ENCODE measurements at places on chromosomes 12 and 14.
A peak's percentile ranks its signal among the peaks of the same experiment; 100 is the strongest.

DNA sequence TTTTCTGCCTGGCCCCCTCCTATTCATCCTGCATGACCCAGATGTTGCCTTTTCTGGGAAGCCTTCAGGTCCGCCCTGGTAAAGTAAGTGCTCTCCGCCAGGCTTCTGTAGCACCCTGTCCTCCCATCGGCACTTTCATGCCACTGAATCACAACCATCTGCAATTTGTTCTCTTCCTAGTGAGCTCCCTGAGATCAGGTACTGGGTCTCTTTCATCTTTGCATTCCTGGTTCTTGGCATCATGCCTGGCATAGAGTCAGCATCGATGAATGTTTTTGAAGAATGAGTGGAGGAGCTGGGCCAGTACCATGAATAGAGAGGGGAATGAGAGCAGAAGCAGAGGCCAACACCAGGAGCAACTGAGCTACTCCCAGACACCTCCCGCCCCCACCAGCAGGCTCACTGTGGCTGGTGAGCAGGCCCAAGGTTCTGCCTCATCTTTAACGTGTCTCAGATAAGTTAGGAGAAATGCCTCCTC, 13.1 kb downstream of the ZDHHC22 start:
- DNase-seq, result no peak

DNA sequence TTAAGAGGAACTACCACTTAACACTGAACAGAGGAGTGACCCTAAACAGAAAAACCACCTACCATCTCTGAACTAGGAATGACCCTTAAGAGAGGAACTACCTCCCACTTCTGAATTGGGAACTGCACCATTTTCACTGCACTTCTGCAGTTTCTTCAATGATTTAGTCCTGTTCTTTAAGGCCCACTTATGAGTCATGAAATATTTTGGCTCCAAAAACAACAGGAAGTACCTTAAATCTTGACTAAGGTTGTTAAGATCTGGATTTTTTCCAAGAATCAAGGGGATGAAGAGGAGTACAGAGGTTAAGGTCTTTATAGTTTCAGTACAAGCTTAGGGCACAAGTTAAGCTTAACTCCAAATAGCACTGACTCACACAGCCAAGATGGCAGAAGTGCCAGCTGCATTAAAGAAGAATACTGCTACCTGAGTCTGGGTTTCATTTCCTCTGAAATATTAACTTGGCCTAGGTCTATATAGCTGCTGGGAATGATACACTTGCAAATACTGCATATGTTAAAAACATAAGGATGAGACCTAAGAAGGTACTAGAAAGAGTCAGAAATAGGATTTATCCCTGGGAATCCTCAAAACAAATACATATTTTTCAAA, 4.2 kb downstream of the NPC2 start:
- no peak for DNase-seq

- no peak for DNase-seq
These were observed 8.0 kb downstream of the SYT10 start for GRCh38 chr12:33431648-33432047.

- DNase-seq, result no peak
These were observed 133.4 kb downstream of the SLC6A15 start for GRCh38 chr12:84779169-84779568.

DNA sequence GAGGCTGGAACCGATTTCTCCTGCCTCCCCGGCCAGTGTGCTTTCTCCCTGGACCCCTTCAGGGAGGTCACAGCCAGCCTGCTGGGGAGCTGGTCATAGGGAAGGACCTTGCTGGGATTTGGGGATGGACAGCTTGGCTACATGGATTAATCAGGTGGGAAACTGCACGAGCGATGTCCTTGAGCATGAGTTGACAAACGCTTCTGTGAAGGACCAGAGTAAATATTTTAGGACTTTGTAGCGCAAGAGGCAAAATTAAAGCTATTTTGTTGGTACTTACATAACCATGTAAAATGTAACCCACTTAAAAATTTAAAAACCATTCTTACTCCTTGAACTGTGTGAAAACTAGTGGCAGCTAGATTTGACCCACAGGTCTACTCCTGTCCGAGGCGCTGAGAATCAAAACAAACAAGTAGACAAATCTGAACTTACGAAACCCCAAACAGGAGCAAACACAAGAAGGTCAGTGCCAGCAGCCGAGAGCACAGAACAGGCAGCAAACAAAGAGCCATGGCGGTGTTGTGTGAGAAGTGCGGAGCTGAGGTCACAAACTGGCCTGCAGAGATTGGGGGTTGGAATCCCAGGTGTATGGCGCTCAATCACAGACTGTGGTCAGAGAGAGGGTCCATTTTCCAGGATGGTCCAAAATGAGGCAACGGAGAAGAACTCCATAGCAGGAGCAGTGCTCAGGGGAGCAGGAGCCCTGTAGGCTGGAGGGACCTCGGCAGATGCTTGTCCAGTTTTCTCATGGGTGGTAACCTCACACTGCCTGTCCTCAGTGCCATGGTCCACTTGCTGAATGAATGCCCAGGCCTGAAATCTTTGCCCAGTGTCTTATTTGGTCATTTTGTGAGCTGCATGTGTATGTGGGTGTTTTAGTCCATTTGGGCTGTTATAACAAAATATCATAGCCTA, 79.2 kb upstream of the CLMN start:
- no peak for DNase-seq

DNA sequence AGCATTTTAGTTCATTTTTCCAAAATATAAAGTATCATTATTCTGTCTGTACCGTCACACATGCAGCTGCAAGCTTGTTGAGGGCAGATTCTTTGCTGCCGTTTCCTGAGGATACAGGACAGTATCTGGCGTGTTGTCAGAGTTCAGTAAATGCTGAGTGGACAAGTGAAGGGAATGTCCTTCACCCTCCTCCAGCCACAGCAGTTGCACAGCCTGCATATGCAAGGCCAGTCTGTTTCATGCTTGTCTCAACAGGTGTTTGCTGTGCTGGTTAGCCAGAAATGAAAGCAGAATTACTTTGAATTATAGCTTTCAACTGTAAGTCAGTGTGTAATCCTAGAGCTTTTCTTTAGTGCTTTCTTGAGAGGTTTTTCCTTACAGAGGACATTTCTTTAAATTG, 36.5 kb downstream of the TDP1 start:
- no peak for DNase-seq

- DNase-seq, result no peak
These were observed 35.5 kb upstream of the ATF1 start for GRCh38 chr12:50728417-50728816.

- no peak for DNase-seq
These were observed 2.8 kb downstream of the PIANP start for GRCh38 chr12:6697584-6698351.

DNA sequence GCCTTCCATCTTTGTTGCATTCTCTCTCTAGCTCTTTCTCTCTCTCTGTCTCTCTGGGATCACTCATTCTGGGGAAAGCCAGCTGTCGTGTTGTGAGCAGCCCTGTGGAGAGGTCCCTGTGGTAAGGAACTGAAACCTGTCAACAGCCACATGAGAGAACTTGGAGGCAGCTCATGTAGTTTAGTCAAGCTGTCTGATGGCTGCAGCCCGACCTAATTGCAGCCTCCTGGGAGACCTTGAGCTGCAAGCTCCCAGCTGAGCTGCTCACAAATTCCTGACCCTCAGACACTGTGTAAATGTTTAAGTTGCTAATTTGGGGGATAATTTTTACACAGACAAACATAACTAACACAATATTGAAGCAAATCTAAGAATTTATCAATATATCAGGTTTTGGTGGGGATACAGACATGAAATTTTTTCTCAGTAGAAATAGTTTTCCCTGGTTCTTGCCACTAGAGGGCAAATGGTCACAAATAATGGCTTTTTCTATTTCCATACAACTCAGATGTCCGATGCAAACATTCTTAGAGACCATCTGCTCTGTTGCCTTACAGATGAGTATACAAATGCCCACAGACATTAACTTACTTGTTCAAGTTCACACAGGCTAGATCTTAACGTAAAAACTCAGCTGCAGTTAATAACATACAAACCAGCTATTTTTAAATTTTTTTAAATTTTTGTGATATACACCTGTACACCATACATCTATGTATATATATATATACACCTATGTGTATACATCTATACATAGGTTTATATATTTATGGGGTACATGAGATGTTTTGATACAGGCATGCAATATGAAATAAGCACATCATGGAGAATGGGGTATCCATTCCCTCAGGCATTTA, 15.5 kb upstream of the KRR1 start:
- no peak for DNase-seq

DNA sequence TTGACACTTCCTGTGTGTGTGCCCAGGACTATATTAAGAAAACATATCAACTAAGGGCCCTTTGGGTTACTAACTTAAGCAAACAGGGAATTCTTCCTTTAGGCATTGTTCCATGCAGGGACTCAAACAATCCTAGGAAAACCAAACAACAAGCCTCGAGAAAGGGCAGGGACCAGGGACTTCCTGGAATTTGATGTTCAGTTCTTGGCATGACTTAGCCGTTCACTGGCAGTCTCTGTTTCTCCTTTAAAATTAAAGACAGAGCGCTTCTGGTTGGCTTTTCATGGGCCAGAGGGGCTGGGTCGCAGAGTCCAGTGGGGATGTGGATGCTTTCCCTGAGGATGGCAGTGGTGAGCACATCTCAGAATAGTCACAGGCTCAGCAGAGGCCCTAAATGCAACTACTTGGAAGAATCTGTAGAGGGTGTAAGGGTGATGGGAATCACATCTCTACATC, 35.2 kb downstream of the RNFT2 start:
- DNase-seq, result no peak

- DNase-seq, result no peak
These were observed 55.3 kb downstream of the DERA start for GRCh38 chr12:15966426-15966825.

GRCh38 chr14:64992328-64992885, 5.7 kb downstream of the FNTB start:
- no peak for DNase-seq

DNA sequence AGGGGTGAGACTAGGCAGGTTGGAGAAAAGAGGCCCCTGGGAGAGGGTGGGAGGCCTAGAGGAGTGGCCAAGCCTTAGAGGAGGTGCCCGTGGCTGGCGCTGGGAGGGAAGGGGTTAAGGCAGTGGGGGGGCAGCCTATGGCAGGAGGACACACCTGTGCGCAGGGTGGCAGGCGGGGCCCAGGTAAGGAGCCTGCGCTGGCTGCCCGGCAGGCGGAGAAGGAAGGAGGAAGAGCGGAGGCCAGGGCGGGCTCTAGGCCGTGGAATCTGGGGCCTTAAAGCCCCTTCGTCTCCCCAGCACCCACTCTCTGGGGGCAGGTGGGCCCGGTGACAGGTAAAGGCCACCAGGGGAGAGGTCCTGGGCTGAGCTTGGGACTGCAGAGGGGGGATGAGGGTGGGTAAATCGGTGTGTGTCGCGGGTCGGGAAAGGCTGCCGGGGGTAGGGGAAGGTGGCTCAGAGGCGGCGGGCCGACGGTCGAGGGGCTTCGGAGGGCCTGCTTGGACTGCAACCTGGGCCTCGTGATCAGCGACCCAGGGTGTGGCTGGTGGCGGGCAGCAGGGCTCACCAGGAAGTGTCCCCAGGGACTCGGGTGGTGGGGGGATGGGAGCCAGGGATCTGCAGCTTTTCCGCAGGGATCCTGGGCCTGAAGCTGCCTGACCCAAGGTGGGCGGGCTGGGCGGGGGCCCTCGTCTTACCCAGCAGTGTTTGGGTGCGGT, 7.3 kb downstream of the PHB2 start:
- DNase-seq, result no peak

DNA sequence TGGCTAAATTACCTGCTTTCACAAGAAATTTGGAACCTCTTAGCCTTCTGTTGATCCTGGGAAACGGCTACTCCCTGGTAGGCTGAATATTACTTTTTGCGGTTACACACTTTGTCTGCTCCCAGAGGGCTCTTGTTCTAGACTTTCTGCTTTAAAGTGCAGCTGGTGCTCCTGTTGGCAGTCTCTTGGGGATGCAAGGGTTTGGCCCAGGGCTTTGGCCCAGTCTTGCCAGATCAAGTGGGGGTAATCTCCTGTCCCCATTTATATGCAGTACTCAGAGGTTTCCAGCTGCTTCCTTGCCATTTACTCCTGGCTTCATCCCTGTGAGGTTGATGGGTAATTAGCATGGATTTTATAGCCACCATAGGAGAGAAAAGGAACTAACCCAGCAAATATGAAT, 558.2 kb upstream of the MIS18BP1 start:
- DNase-seq, result no peak

DNA sequence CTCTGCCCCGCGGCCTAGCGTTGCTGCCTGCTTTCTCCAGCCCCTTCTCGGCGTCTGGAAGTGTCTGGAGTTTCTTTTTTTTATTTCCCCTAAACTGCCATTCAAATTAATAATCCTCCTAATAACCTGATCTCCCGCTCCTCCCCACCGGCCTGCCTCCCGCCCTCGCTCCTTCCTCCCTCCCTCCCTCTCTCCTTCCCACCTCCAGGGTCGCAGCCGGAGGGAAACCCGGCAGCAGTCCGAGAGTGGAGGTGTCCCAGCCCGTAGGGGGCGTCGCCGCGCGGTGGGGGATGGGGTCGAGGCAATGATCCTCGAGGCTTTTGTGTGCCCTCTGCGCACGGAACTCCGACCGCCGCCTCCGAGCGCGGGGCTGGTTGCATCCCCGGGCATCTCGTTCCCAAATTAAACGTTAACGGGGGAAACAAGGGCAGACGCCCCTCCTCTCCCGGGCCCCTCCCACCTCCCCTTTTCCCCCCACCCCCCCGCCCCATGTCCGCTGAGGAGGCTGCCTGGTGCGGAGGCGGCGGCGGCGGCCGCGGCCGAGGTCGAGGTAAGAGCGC, 1.0 kb upstream of the SOCS2 start:
- DNase-seq, result peak; percentile 52

DNA sequence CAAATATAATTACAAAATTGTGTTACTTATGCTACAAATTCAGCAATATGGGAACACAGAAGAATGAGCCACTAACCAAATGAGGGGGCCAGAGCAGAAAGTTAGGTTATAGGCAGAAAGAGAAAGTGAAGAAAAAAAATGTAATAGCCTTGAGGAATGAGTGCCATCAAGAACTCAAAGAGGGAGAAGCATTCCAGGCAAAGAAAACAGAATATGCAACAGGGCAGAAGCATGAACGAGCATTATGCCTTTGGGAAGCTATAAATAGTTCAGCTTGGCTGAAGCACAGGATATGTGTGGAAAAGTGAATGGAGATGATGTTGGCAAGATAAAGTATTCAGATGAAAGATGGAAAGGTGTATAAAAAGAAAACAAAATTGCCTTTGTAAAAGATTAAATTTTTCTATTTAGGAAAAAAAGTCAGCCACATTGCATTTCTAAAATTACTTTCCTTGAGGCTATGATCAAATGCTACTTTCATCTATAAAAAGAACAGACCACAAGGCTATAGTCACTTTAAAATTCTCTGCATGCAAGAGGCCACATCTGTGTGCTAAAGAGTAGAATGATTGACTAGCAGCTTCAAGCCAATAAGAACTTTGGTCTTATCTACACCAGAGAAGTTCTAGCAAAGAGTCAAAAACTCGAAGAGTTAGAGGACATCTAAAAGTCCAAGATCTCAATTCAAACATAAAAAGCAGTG, 193.6 kb upstream of the GARIN6 start:
- DNase-seq, result no peak

- DNase-seq, result no peak
These were observed 50.9 kb downstream of the KCNA5 start for GRCh38 chr12:5094551-5094950.

DNA sequence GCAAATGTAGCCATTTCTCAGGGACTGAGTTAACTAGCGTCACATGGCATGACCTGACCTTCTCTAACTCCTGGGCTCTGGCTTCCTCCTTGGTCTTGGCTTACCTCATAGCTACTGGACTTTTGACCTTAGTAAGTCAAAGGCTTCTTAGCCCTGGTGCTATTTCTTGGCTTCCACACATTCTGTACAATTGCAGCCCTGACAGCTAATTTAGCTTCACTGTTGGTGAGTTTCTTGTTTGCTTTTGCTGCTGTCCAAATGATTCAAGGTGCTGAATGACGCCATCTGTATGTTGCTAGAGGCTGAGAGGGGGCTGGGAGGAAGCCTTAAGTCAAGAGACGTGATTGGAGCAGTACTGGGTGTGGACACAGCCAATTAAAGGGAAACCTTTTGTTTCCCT, 202.7 kb downstream of the PRKD1 start:
- DNase-seq, result no peak

Measured in activated T-helper 1 cell treated with anti-CD3 and anti-CD28 coated beads, Interleukin-2, amount 50 U/mL, for 16 hours (primary cell).